ENCODE measurements at places on chromosomes 5 and 9.

DNA sequence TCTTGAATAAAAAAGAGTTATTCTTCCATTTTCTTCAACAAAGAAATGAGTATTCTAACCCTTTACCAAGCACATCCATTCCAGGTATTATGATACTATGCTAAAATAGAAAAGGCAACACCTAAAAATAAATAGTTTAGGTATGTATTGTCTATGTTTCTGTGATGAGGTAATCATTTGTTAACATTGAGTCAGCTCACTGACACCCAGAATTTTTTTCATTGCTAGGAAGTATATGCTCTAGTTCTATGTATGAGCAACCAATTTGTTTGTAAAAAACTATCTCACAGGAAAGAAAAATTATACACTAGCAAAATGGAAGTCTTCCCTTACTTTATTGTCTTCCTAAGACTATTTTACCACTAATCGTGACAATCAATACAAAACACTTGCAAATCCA, 615.6 kb upstream of the GRIN3A start:
- DNase-seq, result no peak

DNA sequence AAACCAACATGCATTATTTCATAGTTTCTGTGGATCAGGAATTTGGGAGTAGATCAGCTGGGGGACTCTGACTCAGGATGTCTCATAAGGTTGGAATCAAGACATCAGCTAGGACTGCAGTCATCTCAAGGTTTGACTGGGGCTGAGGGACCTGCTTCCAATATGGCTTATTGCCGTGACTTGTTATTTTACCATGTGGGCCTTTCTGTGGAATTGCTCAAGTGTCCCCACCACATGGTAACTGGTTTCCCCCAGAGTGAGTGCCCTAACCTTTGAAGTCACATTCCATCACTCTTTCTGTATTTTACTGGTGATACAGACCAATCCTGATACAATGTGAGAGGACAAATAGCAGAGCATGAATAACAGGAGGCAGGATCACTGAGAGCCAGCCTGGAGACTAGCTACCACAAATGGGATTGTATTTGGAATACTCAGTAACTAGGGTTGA, 70.2 kb upstream of the ELL2 start:
- no peak for DNase-seq

DNA sequence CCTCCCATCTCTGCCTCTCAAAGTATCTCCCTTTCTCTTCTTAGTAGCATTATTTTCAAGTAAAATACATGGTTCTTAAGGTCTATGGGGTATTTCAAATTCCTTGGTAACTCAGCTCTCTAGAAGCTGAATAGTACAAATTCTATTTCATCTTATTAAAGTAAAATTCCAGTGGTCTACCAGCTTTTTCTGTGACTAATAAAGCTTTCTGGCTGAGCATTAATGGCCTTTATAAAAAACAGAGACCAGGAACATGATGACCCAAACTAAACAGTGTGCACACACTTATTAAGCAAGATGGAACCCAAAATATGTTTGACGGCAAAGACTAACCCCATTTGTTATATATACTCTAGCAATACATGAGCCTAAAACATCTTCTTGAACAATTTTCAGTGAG, 142.6 kb downstream of the OR2K2 start:
- DNase-seq, result no peak

- no peak for DNase-seq
Observed at GRCh38 chr5:95934207-95934804, 27.3 kb downstream of the ELL2 start.

- no peak for DNase-seq
Observed at GRCh38 chr9:20593105-20593504, 29.2 kb downstream of the MLLT3 start.

DNA sequence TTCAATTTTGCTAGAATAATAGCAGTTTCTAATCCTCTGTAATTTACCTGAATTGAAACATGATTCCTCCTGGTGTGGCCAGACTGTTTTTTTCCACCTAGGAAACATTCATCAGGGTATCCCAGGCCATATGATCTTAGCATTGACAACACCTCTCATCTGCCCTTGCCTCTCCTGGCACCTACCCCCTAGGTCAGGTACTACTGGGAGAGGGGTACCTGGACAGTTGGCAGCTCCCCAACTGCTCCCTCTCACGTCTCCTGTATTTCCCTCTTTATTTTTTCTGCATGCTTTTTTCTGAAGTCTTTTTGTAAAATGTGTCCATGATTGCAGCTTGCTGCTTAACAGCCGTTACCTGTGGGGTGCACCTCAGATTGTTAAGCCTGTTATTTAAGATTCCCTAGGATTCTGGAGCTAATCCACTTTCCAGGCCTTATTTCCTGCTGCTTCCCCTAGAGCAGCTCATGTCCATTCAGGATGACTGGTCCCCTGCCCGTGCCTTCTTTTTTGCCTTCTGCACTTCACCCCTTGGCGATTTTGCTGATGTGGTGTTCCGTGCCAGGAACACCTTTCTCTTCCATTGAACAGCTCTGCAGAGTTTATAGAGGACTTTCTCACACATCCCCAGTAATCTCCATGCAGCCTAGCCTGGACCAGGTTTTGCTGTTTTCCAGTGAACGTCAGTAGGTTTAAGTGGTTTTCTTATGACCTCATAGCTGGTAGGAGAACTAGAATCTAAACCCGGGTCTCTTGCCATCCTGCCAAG, 33.6 kb downstream of the SNX30 start:
- no peak for DNase-seq

GRCh38 chr5:14737291-14737690, 72.8 kb downstream of the OTULIN start:
- no peak for DNase-seq

DNA sequence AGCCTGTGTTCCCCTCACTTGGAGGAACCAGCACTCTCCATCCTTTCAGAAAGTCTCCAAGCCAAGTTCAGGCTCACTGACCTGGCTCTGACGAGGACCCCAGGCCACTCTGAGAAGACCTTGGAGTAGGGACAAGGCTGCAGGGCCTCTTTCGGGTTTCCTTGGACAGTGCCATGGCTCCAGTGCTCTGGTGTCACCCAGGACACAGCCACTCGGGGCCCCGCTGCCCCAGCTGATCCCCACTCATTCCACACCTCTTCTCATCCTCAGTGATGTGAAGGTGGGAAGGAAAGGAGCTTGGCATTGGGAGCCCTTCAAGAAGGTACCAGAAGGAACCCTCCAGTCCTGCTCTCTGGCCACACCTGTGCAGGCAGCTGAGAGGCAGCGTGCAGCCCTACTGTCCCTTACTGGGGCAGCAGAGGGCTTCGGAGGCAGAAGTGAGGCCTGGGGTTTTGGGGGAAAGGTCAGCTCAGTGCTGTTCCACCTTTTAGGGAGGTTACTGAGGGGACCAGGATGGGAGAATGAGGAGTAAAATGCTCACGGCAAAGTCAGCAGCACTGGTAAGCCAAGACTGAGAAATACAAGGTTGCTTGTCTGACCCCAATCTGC, 4.7 kb upstream of the NUP214 start:
- DNase-seq, result no peak

- DNase-seq, result no peak
Observed at GRCh38 chr9:111258209-111258874, 71.7 kb downstream of the OR2K2 start.

- no peak for DNase-seq
Observed at GRCh38 chr5:55903121-55903701, 52.1 kb downstream of the IL31RA start.

DNA sequence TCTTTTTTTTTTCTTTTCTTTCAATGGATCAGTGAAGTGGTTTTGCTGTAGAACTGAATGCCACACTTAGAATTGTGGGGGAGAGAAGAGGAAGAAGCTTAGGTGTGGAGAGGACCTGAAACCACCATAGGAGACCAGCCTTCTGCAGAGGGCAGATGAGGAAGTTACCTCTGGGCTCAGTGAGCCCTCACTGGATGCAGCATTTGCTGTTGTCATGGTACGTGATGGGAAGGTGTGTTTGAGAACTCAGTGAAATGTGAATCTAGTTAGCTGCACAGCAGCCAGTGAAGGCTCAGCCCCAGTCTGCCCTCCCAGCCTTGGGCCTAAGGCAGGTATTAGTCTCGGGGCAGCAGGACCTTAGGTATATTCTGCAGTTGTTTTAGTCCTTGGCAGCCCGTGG, 17.5 kb downstream of the CYFIP2 start:
- DNase-seq, result no peak

- no peak for DNase-seq
Observed at GRCh38 chr5:54001976-54002775, 308.2 kb downstream of the ARL15 start.

- DNase-seq, result no peak
Observed at GRCh38 chr5:39599721-39600431, 175.1 kb upstream of the DAB2 start.

DNA sequence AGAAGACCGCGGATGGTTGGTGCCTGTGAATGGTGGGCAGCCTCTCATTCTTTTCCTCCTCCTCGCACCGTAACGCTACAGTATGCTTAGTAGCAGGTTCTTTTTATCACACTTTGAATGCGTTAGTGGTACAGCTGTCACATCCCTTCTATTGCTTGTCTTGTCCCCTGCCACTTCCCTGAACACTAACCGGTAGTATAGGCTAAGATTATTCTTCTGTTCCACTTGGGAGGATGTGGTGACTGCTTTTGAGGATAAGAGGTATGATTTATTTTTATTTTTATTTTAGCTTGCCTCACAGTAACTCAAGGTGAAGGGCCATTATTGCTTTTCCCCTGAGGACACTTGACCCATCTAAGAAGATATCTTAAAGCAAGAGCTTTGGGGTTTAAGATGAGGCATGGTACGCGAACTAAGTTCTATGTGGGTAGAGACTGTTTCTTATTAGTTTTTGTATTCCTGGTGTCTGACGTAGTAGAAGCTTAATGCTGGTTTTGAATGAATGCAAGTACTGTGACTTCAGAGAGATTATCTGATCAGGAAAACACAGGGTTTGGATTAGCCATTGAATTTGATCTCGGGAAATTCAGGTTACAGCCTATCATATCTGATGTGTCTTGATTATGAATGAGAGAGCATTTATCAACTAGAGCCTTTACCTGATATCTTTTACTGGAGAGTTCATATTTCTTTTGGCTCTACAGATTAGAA, 951 bp downstream of the UNC13B start:
- no peak for DNase-seq

DNA sequence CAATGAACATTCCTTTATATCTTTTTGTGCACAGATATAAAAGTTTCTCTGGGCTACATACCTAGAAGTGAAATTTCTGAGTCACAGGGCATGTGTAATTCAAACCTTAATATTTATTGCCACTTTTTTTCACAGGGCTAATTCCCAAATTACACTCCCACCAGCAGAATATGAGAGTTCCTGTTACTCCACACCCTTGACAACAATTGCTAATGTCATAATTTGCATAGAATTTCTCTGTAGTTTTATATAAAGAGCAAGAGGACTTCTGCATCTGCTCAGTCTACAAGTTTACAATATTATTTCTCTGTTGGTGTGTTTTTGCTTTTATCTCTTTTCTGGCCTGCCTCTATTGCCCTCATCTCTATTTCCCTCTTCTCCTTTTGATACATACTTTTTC, 518.5 kb downstream of the ZNF608 start:
- no peak for DNase-seq

- no peak for DNase-seq
Observed at GRCh38 chr5:92504346-92504745, 1076.7 kb downstream of the NR2F1-AS1 start.

DNA sequence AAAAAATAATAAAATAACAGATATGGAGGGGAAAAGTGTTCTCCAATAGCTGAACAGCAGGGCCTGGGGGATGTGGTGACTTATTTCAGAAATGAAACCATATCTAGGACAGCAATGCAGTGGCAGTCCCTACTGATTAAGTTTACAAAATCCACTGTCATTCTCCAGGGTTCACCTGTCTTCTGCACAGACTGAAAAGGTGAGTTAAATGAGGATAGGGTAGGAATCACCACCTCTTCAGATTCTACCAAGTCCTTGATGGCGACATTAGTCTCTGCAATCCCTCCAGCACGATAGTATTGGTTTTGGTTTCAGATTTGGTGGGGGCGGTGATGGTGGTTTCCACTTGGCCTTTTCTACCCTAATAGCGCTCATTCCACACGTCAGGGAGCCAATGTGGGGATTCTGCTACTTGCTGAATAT, 32.3 kb upstream of the NPM1 start:
- no peak for DNase-seq

- no peak for DNase-seq
Observed at GRCh38 chr9:124507880-124508423, 753 bp upstream of the NR5A1 start.

- DNase-seq, result no peak
Observed at GRCh38 chr5:153782589-153783361, 255.9 kb downstream of the FAM114A2 start.

DNA sequence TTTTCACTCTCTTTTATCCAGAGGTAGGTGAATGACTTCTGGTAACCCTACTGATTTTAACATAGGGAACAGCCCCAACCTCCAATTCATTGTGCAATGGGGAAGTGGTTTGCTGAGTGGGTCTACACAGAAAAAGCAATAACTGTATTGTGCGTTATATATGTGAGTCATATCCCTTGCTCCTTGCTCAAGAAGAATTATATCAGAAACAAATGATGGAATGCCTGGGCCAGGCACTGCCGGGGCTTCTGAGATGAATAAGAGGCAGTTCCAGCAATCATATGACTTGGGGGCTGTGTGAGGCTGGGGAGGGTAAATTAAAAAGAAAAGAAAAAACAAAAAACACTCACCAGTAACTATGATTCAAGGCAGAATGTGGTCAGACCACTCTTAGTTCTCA, 79.2 kb upstream of the ABCA1 start:
- DNase-seq, result no peak

GRCh38 chr5:139684881-139685749, 37.0 kb downstream of the CXXC5 start:
- no peak for DNase-seq

DNA sequence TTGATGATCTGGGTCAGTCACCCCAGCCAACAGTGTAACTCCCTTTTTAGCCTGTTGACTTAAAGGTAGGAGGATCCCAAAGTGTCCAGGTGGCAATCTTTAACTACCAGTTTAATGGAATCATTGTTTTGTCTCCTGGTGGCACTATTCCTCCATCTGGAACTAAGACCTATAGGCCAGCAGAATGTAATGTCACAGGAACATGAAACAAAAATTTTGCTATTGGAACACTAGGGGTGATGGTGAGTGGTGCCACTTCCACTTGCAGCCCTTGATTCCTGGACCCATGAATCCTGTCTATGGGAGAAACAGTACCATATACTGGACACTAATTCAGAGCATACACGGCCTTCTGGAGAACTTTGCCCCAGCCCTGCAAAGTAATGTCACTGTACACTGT, 219.5 kb upstream of the RASA1 start:
- DNase-seq, result no peak

DNA sequence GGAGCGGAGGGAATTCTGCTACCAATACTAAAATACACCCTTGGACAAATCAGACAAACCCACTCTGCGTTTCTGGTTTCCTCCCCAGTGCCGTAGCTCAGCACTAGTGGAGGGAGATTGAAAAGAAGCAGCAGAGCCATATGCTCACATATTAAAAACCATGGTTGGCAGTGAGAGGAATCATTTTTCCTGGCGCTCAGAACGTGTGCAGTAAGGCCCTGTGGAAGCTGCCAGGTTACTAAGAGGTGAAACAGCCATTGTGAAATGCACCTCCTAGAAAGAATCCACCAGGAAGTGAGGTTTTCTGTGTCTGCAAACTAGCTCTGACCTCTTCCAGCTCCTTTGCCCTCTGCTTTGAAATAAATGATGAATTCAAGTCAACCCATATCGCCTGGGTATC, 177.2 kb downstream of the ERCC6L2 start:
- no peak for DNase-seq

All from left forelimb (tissue), 1 donor.